ENCODE measurements at places on chromosomes 3 and 15.

- no peak for DNase-seq
These were observed 149.0 kb downstream of the PGPEP1L start for GRCh38 chr15:98858610-98859023.

DNA sequence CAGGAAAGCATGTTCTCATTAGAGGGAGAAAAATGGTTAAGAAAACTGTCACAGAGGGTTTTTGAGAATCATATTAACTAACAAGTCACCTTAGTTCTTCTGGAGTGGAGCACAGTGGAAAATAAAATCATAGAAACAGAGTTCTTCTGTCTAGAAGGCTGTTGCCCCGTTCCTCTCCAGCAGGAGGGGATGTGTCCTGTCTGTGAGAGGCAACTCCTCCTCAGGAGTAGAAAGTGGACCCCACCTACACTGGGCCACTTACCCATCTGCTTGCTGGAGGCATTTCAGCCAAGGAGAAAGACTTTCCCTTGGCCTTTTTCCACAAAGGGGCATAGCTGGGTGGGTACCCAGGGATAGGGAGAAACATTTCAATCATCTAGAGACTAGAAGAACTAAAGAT is 106.6 kb downstream of the SSR3 start:
- DNase-seq = peak; percentile 49

GRCh38 chr3:40997711-40998519 is 201.4 kb upstream of the CTNNB1 start:
- peak; percentile 5 for DNase-seq

- DNase-seq = no peak
These were observed 749.9 kb downstream of the TBL1XR1 start for GRCh38 chr3:176447369-176447768.

DNA sequence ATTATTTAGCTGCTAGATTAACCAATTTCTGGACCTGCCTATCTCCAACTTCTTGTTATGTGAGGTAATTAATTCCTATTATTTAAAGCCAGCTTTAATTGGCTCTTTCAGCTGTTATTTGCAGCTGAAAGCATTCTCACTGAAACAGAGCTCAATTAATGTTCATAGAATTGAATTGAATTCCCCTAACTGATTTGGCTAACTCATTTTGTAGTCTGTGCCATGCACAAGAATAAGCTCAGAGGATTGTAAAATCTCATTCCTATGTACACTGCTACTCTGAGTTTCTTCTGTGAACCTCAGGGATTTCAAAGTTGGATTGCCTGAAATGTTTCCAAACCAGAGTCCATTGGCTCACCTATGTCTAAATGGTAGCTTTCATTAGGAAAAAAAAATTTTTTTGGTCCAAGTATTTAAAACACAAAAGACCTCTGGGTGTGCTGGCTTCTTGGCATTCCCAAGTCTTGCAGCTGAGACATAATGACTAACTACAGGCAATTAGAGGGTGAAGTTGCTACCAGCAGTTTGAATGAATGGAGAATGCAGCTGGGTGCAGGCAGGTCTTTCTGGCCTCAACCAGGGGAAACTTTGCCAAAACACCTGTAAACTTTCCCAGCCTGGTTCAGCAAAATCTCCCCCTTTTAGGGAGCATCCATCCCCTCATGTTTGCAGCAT is 134.3 kb downstream of the EDEM1 start:
- DNase-seq = no peak

DNA sequence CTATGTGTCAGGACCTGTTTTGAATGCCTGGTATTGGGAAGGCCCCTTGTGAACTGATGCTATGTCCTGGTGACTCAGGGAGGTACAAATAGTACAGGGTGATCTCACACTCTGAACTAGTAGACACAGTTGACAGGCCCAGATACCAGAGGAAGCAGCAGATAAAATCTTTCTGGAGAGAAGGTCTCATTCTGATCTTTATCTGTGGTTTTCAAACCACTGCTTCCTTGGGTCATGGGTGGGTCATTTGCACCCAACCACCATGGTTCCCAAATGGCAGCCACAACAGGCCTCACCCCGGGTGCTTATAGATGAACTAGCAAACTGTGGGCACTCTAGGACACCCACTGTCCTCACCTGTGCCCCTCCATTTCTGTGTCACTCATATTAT is 43.4 kb downstream of the PXYLP1 start:
- DNase-seq = peak; percentile 89

DNA sequence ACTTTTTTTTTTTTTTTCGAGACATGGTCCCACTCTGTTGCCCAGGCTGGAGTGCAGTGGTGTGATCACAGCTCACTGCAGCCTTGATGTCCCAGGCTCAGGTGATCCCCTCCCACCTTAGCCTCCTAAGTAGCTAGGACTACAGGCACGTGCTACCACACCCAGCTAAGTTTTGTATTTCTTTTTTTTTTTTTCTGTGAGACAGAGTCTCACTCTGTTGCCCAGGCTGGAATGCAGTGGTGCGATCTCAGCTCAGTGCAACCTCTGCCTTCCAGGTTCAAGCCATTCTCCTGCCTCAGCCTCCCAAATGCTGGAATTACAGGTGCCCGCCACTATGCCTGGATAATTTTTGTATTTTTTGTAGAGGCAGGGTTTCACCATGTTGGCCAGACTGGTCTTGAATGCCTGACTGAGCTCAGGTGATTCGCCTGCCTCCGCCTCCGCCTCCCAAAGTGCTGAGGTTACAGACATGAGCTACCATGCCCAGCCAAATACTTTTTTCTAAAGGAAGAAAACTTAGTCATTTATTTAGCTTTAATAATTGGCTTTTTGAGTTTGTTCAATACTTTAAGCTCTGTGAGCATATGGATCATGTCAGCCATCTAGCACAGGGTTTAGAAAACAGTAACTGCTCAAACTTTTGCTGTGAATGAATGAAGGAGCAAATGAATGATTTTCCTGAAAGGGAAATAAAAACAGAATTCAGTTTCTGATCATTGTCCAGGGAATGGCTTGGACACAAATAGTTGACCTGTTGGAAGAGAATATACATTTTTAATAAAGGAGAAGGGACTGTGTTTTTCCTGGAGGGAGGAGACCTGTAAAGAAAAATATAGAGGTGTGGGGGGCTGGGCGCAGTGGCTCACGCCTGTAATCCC is 26.0 kb downstream of the UBE2E1 start:
- DNase-seq = no peak

GRCh38 chr3:146498002-146498736 is 28.8 kb upstream of the PLSCR2 start:
- no peak for DNase-seq

DNA sequence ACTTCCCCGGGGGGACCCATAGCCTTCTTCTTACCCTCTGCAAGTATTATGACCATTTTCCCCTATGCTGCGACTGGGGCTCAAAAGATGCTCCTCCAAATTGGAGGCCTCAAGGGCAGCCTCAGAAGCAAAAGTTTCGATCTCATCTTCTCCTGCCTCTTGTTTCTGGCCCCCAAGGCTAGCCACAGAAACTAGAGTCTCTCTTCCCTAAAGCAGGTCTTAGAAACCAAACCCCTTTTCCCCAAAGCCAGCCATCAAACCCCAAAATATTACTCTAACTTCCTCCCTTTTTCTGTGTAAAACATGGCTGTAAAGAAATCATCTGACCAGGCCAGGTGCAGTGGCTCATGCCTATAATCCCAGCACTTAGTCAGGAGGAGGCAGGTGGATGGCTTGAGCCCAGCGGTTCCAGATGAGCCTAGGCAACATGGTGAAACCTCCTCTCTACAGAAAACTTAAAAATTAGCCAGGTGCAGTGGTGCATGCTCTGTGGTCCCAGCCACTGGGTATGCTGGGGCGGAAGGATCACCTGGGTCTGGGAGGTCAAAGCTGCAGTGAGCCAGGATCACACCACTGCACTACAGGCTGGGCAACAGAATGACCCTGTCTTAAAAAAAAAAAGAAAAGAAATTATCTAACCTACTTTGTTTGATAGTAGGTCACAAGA is 36.7 kb upstream of the MFGE8 start:
- DNase-seq = no peak

- no peak for DNase-seq
These were observed 26.0 kb downstream of the IGF1R start for GRCh38 chr15:98674336-98674735.

- no peak for DNase-seq
These were observed 59.0 kb downstream of the RORA start for GRCh38 chr15:61169904-61170695.

- peak; percentile 71 for DNase-seq
These were observed 90.0 kb downstream of the APBA2 start for GRCh38 chr15:28975766-28976179.

DNA sequence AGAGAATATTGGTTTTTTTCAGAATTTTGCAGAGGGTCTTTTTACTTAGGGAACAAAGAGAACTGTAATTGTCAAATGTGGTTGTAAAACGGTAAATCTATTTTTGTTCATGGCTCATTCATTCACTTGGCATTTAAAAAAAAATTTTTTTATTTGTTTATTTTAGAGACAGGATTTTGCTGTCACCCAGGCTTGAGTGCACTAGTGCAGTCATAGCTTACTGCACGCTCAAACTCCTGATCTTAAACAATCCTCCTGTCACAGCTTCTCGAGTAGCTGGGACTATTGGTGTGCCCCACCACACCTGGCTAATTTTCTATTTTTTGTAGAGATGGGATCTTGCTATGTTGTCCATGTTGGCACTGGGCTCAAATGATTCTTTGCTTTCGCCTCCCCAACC is 301.8 kb downstream of the LPP start:
- peak; percentile 61 for DNase-seq

DNA sequence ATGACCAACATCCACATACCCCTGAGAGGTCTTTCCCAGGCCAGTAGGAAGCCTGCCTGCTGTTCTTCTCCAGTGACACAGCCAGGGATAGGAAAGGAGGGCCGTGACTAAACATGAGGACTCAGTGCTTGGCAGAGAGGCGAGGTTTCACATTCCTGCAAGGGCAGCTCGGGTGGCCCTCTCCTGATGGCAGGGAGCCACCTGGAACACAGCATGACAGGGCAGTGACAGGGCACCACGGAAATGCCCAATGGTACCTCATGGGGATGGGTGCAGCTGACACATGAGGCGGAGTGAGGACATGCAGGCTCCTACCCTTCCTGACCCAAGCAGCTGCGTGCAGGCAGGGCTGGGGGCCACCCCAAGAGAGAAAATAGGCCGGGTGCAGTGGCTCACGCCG is 7.4 kb upstream of the TGM5 start:
- DNase-seq = peak; percentile 11

- no peak for DNase-seq
These were observed 10.6 kb downstream of the LSG1 start for GRCh38 chr3:194661374-194661773.

DNA sequence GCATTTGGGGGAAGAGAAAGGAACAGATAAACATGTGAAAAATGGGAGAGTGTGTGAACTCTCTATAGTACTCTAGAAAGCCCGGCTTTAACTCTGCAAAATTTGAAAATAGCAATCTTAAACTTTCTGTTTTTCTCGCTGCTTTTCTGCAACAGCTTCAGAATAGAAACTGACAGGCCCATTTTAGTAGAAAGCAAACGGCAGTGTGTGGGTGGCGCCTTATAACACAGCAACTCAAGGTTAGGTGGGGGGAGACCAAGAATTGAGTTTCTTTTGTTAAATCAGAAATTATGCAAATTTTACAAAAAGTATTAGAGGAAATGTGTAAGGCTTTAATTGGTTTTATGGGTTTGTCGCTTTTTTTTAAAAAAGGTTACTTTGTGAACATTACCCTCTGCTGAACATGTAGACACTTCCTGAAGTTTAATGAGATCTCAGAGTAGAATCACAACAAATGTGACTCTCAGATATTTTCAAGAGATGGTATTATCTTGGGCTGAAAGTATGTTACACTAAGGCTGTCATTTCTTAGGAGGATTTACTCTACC is 107.0 kb downstream of the PTPRG start:
- no peak for DNase-seq

- no peak for DNase-seq
These were observed 25.5 kb downstream of the ZXDC start for GRCh38 chr3:126450219-126450618.

GRCh38 chr3:173584093-173584837 is 186.7 kb downstream of the NLGN1 start:
- peak; percentile 74 for DNase-seq

DNA sequence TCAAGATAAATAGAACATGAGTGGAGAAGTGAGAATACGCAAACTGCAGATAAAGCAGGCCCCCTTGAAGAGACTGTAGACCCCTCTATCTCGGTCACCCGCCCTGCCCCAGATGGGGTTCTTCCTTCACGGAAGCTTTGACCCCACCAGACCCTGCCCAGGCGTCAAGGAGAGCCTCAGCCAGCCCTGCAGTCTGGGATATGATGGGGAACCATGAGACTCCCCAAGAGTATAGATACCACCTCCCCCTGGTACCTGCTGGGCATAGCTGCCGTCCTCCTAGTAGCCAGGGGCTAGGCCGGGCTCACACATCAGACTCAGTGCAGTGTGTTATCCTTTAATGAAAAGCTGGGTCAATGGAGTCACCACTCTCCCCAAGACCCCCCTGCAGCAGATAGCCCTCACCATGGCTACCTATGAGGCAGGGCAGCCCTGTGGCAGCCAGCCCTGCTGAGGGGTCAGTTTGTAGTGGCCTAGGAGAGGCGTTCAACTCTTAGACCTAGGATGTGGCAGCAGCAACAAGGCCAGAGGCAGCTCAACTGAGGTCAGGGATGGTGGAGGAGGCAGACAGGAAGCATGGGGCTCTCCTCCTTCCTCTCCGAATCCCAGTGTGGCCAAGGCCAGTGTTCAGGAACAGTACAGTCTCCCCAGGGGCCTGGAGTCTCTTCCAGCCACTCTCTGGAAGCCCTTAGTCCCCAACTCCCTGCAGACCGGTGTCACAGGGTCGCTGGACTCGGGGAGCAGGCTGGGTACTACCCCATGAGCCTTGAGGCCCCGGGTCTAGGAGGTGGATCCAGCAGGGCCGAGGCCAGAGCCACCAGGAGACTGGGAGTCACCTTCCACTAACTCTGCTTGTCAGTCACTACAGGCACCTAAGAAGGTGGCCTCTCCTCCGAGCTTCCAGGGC is 26.1 kb downstream of the PLXNB1 start:
- DNase-seq = no peak

GRCh38 chr15:31516874-31517273 is 190.2 kb downstream of the KLF13 start:
- DNase-seq = no peak

DNA sequence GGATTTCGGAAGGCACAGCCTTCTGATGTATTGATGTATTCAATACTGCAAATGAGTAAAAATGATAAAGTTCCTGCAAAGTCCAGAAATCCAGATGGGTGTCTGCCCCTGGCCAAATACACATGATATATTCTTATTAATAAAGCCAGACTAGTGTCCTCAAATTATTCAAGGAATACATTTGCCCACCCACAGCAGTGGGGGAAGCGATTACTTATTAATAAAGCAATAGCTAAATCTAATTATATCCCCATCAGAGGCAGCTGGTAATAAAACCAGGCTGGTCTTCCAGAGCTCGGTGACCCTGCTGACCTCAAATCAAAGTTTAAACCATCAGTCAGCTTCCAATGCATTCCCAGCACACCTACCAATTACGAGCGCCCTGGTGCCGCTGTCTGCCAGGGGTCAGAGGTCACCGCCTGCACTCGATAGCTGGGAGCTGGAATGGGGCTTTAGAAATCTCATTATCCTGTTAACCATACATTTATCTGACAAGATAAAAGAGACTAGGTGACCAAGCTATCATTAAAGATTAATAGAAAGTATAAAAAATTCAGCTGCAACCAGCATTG is 330.3 kb downstream of the UACA start:
- no peak for DNase-seq

Measured in EH (cell line).